ENCODE measurements at places on chromosomes 13 and 19. TPM values are rescaled to one million over a fixed set of nuclear protein-coding genes. Genes with fewer than 3 reads are reported as not detected.

GRCh38 chr13:30829833-30830637, 76.0 kb upstream of the MEDAG start:
- DNase-seq = peak; percentile 41

GRCh38 chr13:114118086-114118485, 14.3 kb downstream of the RASA3 start:
- DNase-seq = no peak

DNA sequence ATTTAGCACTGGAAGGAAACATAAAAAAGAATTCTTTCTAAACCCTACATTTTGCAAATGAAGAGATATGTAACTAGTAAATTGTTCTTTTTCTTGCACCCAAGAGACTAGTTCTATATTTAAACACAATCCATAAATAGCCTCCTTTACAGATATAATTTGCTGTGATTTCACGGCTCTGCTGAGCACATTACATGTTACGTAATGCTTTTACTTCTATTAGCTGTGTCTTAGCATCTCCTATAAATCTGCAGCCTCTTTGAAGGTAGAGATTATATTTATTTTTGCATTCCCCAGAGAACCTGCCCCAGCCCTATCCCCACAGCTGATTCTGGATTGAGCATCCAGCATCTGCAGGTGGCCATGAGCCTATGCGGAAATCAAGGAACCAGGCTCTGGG, 32.2 kb downstream of the LACC1 start:
- no peak for DNase-seq

- peak; percentile 39 for DNase-seq
Measured at GRCh38 chr19:5154129-5154798, 185.4 kb downstream of the KDM4B start.

DNA sequence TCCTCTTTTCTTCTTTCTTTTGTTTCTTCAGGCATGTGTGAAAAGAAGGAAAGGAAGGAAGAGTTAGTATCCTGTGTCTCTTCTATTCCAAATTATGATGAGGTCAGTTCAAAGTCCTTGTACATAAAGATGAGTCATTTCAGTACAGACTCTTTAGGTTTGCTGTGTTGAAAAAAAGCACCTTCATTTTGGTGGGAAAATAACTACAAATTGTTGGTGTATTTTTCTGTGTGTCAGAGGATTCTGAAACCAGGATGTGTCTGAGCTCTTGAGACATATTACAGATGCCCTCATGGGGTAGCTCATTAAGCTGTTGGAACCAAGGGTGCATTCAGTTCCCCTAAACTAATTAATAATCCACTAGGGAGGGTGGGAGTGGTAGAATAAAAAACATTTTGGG, 5.8 kb upstream of the HSPH1 start:
- peak; percentile 33 for DNase-seq

GRCh38 chr19:14347999-14348889, 33.0 kb upstream of the ADGRE5 start:
- peak; percentile 75 for DNase-seq

DNA sequence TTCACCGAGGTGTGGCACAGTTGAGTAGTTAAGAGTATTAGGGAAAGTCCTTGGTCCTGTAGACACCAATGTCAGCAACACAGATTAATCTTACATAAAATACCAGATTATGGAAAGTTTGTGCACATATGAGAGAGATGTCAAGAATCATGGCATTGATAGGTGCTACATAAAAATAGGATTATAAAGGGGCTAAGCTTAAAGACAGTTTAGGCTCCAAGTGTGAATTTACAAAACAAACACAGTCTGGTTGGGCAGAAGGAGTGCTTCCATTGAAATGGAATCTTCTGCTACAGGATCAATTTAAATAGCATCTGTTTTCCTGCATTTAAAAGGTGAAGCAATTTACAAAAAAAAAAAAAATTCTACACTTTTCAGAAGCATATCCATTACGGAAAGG, 292.9 kb downstream of the DNAJC15 start:
- no peak for DNase-seq

GRCh38 chr19:23993440-23993839, 78.8 kb downstream of the ZNF726 start:
- peak; percentile 17 for DNase-seq

DNA sequence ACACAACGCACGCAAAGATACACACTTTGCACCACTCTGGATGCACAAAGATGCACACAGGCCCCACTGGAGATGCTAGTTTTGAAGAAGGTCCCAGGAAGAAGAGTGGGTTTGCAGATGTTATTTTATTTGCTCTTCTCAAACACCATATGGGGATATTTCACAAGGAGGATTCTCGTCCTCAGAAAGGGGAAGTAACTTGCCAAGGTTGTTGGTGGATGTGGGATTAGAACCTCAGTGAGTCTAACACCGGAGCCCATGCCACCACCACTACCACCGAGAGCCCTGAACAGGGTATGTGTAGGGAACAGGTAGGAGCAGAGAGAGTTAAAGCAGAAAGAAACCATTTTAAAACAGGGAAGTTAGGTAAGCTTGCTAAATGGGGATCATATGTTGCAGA, 9.6 kb upstream of the CEACAM6 start:
- DNase-seq = no peak

GRCh38 chr13:99446242-99446641, 55.0 kb upstream of the TM9SF2 start:
- peak; percentile 2 for DNase-seq

- DNase-seq = no peak
Measured at GRCh38 chr13:37914781-37915391, 45.3 kb upstream of the TRPC4 start.

DNA sequence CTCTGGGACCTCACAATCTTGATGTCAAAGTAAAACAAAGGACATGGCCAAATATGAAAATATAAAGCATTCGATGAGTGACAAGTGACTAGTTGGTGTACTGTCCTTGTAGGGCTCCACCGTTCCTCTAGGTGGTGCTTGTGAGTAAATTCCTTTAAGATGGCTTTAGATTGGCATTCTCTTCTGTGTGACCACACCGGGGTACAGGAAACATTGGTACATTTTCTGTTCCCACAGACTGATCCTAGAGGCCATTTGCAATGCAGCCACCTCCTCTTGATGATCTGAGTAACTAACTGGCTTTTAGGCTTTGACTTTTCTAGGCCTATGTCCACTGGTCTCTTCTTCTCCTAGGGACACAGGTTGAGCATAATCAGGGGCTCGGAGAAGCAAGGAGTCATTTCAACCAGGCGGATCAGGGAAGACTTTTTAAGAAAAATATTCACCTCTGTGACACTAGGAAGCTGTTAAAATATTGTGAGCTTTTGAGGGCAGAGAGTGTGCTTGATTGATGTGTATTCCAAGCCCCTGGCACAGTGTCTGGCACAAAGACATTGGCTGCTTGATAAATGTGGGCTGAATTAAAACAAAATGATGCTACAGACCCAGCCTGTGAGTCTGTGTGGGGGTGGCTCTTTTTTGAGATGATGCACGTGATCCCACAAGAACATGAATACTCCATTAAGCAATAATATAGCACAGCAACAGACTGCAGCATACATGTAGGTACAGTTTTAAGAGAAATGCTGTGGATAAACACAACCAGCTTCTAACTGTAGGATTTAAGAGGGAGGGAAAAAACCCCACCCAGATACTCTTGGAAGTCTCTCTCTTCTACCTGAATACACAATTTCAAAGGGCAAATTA, 21.0 kb downstream of the EPSTI1 start:
- peak; percentile 70 for DNase-seq

- DNase-seq = peak; percentile 33
Measured at GRCh38 chr19:1170938-1171754, 2.9 kb downstream of the SBNO2 start.

- peak; percentile 75 for DNase-seq
Measured at GRCh38 chr19:19062454-19063182, 1.2 kb upstream of the SLC25A42 start.

GRCh38 chr13:111518161-111518792, 197.8 kb downstream of the TEX29 start:
- no peak for DNase-seq

DNA sequence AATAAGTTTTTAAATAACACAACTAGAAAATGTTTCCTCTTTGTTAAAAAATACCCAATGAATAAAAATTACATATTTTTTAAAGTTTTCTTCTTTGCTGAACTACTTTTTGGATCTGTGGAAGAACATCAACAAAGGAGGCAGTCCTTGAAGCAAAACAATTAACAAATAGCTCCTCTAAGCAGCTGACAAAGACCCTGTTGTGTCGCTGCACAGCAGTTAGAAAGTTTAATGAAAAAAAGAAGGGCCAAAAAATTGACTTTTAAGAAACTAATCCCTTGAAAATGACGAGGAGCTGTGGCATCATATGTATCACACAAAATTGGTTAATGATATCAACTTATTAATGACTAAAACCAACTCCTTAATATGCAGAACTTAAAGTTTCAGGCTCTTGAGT, 72.1 kb downstream of the SLITRK1 start:
- DNase-seq = no peak

- no peak for DNase-seq
Measured at GRCh38 chr13:45863709-45864590, 12.4 kb upstream of the SIAH3 start.

DNA sequence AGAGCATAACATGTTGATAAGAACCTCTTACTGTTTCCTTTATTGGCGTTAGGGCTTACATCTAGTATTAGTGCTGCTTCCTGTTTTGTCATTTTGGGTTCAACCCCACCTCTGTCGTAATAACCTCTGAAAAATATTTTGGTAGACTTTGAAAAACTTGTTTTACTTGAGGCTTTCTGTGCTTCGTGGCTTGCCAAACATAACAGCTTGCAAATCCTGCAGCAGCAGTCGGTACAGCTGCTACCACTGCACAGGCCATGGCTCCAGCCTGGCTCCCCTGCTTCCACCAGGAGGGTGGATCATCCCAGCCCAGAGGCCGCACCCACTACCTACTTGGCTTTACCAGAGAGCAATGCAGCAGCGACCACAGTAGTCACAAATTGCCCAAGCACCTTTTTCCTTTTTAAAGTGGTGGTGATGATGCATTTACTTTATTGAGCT, 11.8 kb upstream of the CEACAM4 start:
- no peak for DNase-seq

GRCh38 chr13:73987618-73988017, 146.6 kb downstream of the KLF12 start:
- no peak for DNase-seq

DNA sequence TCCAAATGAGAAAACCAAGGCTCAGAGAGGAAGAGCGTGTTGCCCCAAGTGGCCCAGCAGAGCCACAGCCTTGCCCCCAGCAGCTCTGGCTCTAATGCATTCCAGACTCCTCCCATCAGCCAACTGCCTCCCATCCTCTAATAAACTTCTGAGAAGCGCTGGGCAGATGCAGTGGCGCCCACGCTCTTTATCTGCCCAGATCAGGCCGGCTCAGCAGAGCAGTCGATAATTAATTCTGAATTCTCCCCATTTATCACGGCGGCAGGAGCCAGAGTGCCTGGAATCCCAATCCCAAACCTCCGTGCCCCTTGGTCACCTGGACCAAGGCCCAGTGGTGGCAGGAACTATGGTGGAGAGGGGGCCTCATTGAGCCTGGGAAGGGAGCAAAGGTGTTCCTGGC, 13.9 kb downstream of the TINCR start:
- no peak for DNase-seq

GRCh38 chr19:38737281-38737865, 6.9 kb downstream of the CAPN12 start:
- no peak for DNase-seq

- DNase-seq = no peak
Measured at GRCh38 chr13:64755961-64756360, 2474.2 kb downstream of the PCDH9 start.

DNA sequence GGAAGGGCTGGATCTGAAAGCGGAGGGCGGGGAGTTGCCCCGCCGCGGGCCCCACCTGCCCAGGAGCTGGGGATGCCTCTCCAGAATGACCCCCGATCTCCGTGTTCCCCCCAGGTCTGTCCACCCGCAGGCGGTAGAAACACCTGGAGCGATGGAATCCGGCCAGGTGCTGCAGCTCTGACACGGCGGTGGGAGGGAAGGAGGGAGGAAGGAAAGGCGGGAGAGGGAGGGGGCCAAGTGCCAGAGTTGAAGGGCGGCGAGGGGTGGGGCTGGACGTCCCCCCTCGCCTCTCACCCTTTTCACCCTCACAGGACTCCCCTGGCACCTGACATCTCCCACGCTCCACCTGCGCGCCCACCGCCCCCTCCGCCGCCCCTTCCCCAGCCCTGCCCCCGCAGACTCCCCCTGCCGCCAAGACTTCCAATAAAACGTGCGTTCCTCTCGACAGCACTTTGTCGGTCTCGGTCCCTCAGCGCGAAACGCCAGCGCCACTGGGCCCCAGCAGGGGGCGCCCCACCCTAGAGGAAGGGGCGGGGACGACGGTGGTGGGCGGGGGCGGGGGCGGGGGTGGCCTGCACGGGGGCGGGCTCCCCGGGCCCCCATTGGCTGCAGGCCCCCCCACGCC, 337 bp upstream of the FXYD7 start:
- peak; percentile 63 for DNase-seq

DNA sequence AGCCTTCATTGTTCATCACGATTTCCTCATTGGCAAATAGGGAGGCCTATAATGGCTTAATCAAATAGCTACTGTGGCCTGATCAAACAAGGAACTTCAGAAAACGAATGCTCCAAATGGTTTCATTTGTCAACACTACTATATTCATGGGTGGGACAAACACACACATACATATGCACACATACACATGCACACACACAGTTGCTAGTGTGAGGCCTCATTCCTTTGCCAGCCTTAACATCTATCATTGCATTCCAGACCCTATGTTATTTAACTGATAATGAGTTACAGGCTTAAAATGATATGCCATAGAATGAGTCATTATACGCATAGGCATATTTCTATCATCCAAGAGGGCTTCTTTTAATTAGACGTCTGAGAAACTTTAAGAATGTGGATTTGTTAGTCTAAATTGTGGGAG, 140.2 kb downstream of the KLF5 start:
- no peak for DNase-seq

- DNase-seq = no peak
Measured at GRCh38 chr19:28394725-28395124, 818.2 kb downstream of the UQCRFS1 start.

The STARD13 gene
- 24.3 TPM for total RNA-seq

The RXFP2 gene
- not detected for total RNA-seq

The ACER1 gene
- not detected for total RNA-seq

The TRPC4 gene
- total RNA-seq = 0.22 TPM

The SLC25A41 gene
- not detected for total RNA-seq

The KLK3 gene
- not detected for total RNA-seq

The VSTM2B gene
- not detected for total RNA-seq

The IZUMO2 gene
- total RNA-seq = not detected

The CYP2A7 gene
- total RNA-seq = not detected

The BST2 gene
- total RNA-seq = 1.3 TPM

The AP1M2 gene
- total RNA-seq = 43.9 TPM
